ENCODE measurements at places on chromosomes 13 and 19. TPM values are rescaled to one million over a fixed set of nuclear protein-coding genes. Genes with fewer than 3 reads are reported as not detected.

GRCh38 chr13:40619479-40619814 is 47.0 kb downstream of the FOXO1 start:
- H3K4me3 ChIP-seq = no peak overlapping the region
- no peaks in the 10 kb centered on the region for H3K36me3 ChIP-seq
- no peaks in the 10 kb centered on the region for H3K27me3 ChIP-seq
- H3K27ac ChIP-seq = no peak overlapping the region
- H3K4me1 ChIP-seq = peaks cover 6% of the 10 kb centered on the region

The CYP4F8 gene
- not detected for total RNA-seq

DNA sequence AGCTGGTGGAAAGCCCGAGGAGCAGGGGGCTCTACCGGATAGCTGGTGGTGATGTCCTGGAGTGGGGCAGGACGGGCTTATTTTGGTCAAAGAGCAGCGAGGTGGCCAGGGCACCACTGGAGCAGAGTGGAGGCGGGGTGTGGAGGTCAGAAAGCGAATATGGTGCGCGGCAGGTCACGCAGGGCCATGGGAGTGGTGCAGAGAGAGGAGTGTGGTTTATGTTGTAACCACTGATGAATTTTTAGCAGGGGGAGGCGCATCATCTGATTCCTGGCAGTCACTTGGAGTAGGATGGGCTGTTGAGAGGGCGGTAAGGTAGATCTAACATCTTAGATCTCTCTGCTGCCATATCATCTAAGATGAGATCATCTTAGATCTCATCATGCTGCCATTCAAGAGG is 1.4 kb upstream of the ZNF414 start:
- DNase-seq = no peak
- no peak overlapping the region for H3K27ac ChIP-seq
- H3K36me3 ChIP-seq = peaks cover under 1% of the 10 kb centered on the region
- H3K4me3 ChIP-seq = no peak overlapping the region

- no peak overlapping the region for H3K4me3 ChIP-seq
- no peaks in the 10 kb centered on the region for H3K27me3 ChIP-seq
- no peak overlapping the region for H3K27ac ChIP-seq
- H3K4me1 ChIP-seq = no peaks in the 10 kb centered on the region
- DNase-seq = no peak
- no peaks in the 10 kb centered on the region for H3K36me3 ChIP-seq
Observed at GRCh38 chr13:105165449-105166125, 1369.9 kb downstream of the EFNB2 start.

- peaks cover 12% of the 10 kb centered on the region for H3K4me1 ChIP-seq
- no peak overlapping the region for H3K27ac ChIP-seq
- H3K27me3 ChIP-seq = no peaks in the 10 kb centered on the region
Observed at GRCh38 chr13:98492335-98493041, 84.4 kb downstream of the STK24 start.

DNA sequence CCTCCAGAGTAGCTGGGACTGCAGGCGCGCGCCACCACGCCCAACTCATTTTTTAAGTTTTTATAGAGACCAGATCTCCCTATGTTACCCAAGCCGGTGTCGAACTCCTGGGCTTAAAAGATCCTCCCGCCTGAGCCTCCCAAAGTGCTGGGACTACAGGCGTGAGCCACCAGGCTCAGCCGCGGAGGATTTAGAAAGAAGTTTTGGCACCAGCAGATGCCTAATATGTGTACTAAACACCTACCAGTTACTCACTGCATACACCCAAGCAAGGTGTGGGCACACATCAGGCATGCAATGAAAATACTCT is 464 bp upstream of the ZFP14 start:
- H3K36me3 ChIP-seq = no peaks in the 10 kb centered on the region
- no peak overlapping the region for H3K27ac ChIP-seq
- DNase-seq = no peak
- peaks cover 3% of the 10 kb centered on the region for H3K4me1 ChIP-seq
- H3K27me3 ChIP-seq = no peaks in the 10 kb centered on the region

DNA sequence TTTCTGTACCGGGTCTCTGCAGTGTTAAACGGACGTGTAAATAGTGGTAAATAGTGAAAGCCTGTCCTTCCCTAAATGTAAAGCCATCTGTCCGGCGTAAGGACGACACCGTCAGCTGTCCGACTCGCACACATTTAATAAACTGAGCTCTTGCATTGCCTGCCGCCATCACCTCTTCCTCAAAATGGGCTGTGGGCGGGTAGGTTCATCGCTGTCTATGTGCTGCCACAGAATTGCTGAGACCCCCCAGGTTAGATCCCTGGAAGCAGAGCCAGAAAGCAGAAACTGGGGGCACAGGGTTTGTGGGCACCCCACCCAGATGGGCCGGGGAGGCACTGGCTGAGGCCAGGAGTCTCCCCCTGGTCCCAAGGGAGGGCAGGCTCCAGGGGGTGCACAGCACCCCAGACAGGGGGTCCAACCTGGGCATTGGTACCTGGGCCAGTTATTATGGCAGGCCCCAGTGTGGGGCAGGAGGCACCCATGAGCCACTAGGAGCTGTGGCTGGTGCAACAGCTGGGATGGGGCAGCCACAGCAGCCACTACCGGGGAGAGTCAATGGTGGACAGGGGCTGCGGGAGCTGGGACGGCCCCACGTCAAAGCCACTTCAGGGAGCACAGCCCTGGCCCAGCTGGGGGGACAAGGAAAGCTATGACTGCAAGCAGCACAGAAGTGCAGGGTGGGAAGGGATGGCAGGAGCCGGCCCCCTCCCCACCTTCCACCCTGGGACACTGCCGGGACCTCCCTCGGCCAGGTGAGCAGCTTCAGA is 5.7 kb downstream of the C19orf25 start:
- peaks cover 21% of the 10 kb centered on the region for H3K36me3 ChIP-seq
- H3K4me1 ChIP-seq = peaks cover 6% of the 10 kb centered on the region
- no peak overlapping the region for H3K27ac ChIP-seq

The TMEM190 gene
- not detected for total RNA-seq

DNA sequence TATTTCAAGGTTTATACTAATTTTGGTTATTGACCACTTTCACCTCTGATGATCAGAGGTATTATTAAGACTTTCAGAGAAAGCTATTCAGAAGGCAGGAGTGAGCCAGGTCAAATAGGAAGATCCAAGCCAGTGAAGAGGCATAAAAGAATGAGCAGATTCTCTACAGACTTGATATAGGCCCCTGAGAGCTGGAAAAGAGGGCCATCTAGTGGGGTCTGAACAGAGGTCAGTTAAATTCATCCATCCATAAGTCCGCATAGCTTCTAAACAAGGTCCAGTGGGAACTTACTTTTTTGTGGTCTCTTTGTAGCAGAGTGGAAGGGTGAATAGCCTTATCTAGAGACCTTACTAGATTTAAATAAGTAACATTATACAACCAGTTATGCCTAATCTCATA is 126.6 kb upstream of the UFM1 start:
- no peaks in the 10 kb centered on the region for H3K36me3 ChIP-seq
- H3K27ac ChIP-seq = no peak overlapping the region
- peaks cover 5% of the 10 kb centered on the region for H3K4me1 ChIP-seq
- H3K27me3 ChIP-seq = no peaks in the 10 kb centered on the region
- no peak overlapping the region for H3K4me3 ChIP-seq

DNA sequence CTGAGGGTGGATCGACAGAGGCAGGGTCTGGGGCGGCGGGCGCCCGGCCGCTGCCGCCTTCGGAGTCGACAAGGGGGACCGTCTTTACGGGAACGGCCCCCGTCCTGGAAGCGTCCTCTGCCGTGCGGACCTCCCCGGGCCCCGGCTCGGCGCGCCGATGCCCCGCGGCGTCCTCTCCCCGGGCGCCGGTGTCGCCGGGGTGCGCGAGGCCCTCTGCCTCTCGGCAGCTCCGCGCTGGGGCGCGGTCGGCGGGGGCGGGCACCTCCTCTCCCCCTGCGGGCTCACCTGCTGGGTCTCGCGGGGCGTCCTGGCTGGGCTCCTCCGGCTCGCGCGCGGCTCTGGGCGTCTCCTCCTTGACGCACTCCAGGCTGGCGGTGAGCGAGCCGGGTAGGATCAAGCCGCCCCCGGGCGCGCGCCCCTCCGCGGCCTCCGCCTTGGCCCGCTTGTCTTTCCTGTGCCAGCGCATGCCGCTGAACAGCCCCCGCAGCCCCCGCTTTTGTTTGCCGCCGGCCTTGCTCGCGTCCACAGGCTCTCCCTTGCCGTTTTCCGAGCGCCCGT is 1.5 kb downstream of the AMER2 start:
- peak; percentile 73 for DNase-seq
- H3K36me3 ChIP-seq = no peaks in the 10 kb centered on the region
- H3K27ac ChIP-seq = no peak overlapping the region
- peak overlapping the region; percentile 67 for H3K4me3 ChIP-seq

- DNase-seq = peak; percentile 100
- peaks cover 51% of the 10 kb centered on the region for H3K36me3 ChIP-seq
- no peaks in the 10 kb centered on the region for H3K4me1 ChIP-seq
- no peaks in the 10 kb centered on the region for H3K27me3 ChIP-seq
- no peak overlapping the region for H3K27ac ChIP-seq
Observed at GRCh38 chr19:6753178-6754031, 13.8 kb downstream of the SH2D3A start.

The N4BP2L2 gene
- total RNA-seq = 75.0 TPM

- DNase-seq = no peak
- H3K27ac ChIP-seq = no peak overlapping the region
- no peak overlapping the region for H3K4me3 ChIP-seq
- H3K36me3 ChIP-seq = peaks cover 28% of the 10 kb centered on the region
- H3K4me1 ChIP-seq = no peaks in the 10 kb centered on the region
Observed at GRCh38 chr19:14477418-14478112, 2.4 kb upstream of the PTGER1 start.

DNA sequence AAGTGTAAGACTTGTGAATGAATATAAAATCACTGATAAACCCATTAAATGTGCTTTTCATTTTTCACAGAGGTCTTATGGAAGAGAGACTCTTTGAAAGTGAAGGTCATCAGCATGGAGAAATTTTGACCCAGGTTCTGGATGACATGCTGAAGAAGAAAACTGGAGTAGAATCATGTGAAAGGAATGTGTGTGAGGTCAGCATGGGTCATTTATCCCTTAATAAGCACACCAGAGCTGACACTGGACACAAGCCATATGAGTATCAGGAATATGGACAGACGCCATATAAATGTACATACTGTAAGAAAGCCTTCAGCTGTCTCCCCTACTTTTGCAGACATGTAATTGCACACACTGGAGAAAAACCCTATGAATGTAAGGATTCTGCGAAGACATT is 29.0 kb downstream of the ZNF20 start:
- DNase-seq = no peak
- H3K27ac ChIP-seq = no peak overlapping the region
- H3K4me3 ChIP-seq = peak overlapping the region; percentile 54
- H3K4me1 ChIP-seq = no peaks in the 10 kb centered on the region
- peaks cover 59% of the 10 kb centered on the region for H3K36me3 ChIP-seq

The PEAK3 gene
- total RNA-seq = not detected

- H3K36me3 ChIP-seq = peaks cover 28% of the 10 kb centered on the region
- H3K27ac ChIP-seq = peak overlapping the region; percentile 72
- no peak overlapping the region for H3K4me3 ChIP-seq
- peak; percentile 83 for DNase-seq
- peaks cover 3% of the 10 kb centered on the region for H3K4me1 ChIP-seq
- H3K27me3 ChIP-seq = no peaks in the 10 kb centered on the region
Observed at GRCh38 chr19:4361152-4362046, 18.0 kb downstream of the MPND start.

- H3K36me3 ChIP-seq = no peaks in the 10 kb centered on the region
- peak; percentile 16 for DNase-seq
- no peak overlapping the region for H3K4me3 ChIP-seq
- no peak overlapping the region for H3K27ac ChIP-seq
- H3K4me1 ChIP-seq = peaks cover 3% of the 10 kb centered on the region
Observed at GRCh38 chr13:99008577-99008976, 30.7 kb upstream of the DOCK9 start.

- H3K4me1 ChIP-seq = no peaks in the 10 kb centered on the region
- no peaks in the 10 kb centered on the region for H3K27me3 ChIP-seq
- no peak overlapping the region for H3K4me3 ChIP-seq
- H3K36me3 ChIP-seq = no peaks in the 10 kb centered on the region
Observed at GRCh38 chr19:16285769-16286498, 38.7 kb upstream of the KLF2 start.

- no peaks in the 10 kb centered on the region for H3K36me3 ChIP-seq
- no peak overlapping the region for H3K4me3 ChIP-seq
- H3K4me1 ChIP-seq = peaks cover 2% of the 10 kb centered on the region
- H3K27ac ChIP-seq = no peak overlapping the region
- DNase-seq = peak; percentile 86
Observed at GRCh38 chr13:86882107-86882506, 789.1 kb upstream of the SLITRK5 start.

GRCh38 chr19:4911314-4911713 is 2.0 kb downstream of the UHRF1 start:
- peak overlapping the region; percentile 42 for H3K27ac ChIP-seq
- peak overlapping the region; percentile 78 for H3K4me3 ChIP-seq
- no peaks in the 10 kb centered on the region for H3K27me3 ChIP-seq
- DNase-seq = no peak
- peaks cover 12% of the 10 kb centered on the region for H3K4me1 ChIP-seq

DNA sequence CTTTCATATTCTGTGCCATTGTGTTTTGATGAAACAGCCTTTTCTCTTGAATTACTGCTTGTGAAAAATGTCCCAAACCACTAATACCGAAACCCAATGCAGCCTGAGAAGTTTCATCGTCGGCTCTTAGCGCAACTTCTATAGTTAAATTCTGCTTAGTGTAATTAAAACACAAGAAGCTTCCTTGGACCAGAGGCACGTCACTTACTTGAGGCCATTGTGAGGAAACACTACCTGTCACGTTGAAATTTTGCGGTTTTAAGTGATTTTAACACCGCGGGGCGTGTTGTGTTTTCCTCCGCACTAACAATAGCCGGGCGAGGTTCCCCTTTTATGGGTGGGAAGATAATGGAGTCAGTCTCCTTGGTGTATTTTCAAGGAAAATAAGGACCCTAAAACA is 70.9 kb downstream of the GGACT start:
- H3K4me1 ChIP-seq = no peaks in the 10 kb centered on the region
- H3K36me3 ChIP-seq = peaks cover 12% of the 10 kb centered on the region
- H3K27ac ChIP-seq = no peak overlapping the region
- H3K4me3 ChIP-seq = no peak overlapping the region

The ODAD3 gene
- 2.4 TPM for total RNA-seq

- no peak overlapping the region for H3K27ac ChIP-seq
- H3K4me3 ChIP-seq = peak overlapping the region; percentile 65
- no peaks in the 10 kb centered on the region for H3K36me3 ChIP-seq
- no peaks in the 10 kb centered on the region for H3K4me1 ChIP-seq
Observed at GRCh38 chr19:12825254-12826131, 8.9 kb downstream of the RTBDN start.

DNA sequence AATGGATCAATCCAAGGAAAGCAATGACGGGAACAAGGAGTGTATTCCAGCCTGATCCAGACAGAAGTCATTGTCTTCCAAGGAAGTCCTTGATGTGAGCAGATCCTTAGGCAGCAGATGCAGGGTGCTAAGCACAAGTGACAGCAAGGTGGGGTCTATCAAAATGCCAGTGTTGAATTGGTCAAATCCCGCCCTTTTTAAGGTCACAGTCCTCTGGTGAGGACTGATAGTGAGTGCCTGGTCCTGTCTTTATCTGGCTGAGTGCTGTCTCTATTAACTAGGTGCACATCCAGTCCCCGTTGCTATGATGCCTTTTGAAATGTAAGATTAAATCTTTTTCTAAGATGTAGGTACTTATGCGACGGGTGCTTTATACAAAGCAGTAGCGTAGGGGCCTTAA is 1.3 kb upstream of the LAMP1 start:
- DNase-seq = no peak
- no peak overlapping the region for H3K4me3 ChIP-seq
- no peaks in the 10 kb centered on the region for H3K4me1 ChIP-seq
- no peak overlapping the region for H3K27ac ChIP-seq
- H3K36me3 ChIP-seq = peaks cover 4% of the 10 kb centered on the region
- peaks cover 5% of the 10 kb centered on the region for H3K27me3 ChIP-seq
